ENCODE measurements at places on chromosomes 1 and 21. TPM values are rescaled to one million over a fixed set of nuclear protein-coding genes. Genes with fewer than 3 reads are reported as not detected.

GRCh38 chr1:41700581-41700980 is 216.1 kb upstream of the EDN2 start:
- DNase-seq = no peak

DNA sequence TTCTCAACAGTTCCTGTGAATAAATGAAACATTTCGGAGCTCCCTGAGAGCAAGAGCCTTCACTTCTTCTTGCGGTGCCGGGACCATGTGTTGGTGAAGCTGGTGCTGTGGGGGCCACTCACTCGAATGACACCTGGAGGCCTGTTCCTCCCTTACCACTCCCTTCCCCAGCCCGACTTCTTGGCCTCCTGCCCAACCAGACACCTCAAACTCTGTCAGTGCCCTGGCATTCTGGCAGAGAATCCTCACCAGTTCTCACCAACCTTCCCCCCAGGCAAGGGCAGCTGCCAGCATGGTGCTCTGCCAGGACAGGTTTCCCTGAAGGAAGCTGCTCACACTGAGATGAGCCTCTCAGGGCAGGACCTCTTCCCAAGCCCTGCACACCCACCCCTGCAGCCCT is 68.3 kb downstream of the MPZL1 start:
- no peak for DNase-seq

GRCh38 chr1:4773226-4773625 is 118.8 kb downstream of the AJAP1 start:
- DNase-seq = no peak

DNA sequence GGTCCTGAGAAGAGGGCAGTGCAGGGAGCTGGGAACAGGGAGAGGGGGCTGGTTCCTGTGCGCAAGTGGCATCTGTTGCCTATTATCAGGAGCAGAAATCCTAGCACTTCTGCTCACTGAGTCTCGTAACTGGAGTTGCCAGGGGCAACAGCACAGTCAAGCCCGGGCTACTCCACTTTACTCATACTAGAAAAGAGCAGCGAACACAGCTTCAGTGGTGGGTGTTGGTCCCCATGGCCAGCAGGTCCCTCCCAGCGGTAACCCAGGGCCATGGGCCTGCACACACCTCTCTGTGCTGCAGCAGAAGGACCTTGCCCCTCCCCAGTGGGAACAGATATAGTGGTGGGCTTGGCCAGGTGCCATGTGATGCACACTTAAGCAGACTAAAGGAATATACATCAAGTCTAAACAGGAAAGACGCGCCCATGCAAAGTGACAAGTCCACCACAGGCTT is 8.5 kb downstream of the PYCR2 start:
- no peak for DNase-seq

DNA sequence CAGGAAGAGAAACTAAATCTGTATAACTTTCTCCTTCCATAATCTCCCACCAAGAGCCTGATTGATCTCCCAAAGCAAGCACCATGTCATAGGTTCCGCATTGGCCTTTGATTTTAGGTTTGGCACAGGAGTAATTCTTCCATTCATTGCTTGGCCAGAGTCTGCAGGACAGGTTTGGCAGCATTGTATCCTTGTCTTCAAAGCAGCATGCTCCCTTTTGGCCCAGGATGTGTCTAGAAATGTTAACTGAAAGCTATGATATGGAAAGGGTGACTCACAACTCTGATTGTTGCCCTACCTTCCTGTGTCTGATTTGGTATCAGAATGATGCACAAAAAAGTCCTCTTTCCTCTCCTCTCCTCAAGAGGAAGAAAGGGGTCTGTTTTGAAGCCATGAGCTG is 824.3 kb upstream of the PRMT6 start:
- no peak for DNase-seq

Gene DYRK3
- 6.7 TPM for total RNA-seq

DNA sequence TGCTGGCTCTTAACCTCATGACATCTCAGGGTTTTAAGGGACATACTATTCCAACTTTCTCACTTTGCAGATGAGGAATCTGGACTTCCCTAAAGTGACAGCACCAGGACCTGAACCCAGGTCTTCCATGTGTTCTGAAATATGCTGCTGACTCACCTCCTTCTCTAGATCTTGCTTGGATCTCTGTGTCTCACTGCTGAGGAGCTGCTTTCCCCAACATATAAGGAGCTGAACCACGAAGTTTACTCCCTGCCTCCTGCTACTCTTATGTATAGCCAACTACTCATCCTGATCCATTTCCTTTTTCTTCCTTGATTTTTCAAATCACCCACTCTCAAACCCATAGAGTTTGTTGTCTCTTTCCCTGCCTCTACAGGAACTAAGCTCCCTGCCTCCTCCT is 38.2 kb downstream of the ALG14 start:
- DNase-seq = no peak

Gene GUCA2A
- not detected for total RNA-seq

- DNase-seq = no peak
Measured at GRCh38 chr1:110477445-110477957, 26.6 kb downstream of the PROK1 start.

GRCh38 chr1:185663771-185664296 is 70.4 kb upstream of the HMCN1 start:
- DNase-seq = no peak

DNA sequence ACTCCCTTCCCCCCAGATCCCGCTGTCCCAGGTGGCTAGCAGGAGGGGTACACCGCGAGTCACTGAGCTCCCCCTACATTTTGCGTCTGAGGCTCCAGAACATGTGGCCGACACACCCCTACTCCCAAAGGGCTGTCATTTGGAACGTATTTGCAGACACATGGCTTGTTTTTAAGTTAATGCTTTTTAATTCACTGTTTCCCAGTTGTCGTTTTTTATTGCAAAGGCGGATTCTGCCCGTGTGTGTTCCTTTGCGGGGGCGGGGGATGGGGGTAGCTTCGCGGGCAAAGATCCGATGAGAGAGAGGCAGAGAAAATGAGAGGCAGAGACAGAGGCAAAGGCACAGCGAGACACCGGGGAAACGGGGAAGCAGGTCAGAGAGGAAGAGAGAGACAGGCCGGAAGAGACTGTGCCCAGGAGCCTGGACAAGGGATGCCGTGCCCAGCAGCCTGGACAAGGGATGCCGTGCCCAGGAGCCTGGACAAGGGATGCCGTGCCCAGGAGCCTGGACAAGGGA is 270.2 kb downstream of the FOXD2 start:
- no peak for DNase-seq

DNA sequence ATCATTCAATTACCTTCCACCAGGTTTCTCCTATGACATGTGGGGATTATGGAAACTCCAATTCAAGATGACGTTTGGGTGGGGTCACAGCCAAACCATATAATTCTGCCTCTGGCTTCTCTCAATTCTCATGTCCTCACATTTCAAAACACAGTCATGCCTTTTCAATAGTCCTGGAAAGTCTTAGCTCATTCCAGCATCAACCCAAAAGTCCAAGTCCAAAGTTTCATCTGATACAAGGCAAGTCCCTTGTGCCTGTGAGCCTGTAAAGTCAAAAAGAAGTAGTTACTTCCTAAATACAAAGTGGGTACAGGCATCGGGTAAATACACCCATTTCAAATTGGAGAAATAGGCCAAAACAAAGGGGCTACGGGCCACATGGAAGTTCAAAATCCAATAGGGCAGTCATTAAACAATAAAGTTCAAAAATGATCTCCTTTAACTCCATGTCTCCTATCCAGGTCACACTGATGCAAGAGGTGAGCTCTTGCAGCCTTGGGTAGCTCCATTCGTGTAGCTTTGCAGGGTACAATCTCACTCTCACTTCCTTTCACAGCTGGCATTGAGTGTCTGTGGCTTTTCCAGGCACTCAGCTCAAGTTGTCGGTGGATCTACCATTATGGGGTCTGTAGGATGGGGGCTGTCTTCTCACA is 112.9 kb downstream of the FCRL5 start:
- DNase-seq = no peak

Gene EVA1B
- 41.5 TPM for total RNA-seq

GRCh38 chr1:225771661-225772322 is 5.8 kb upstream of the SRP9 start:
- DNase-seq = no peak

GRCh38 chr1:23168445-23169194 is at the start of gene LUZP1:
TSS of gene LUZP1 (minus strand) at chr1:23168856.
- DNase-seq = peak; percentile 88

DNA sequence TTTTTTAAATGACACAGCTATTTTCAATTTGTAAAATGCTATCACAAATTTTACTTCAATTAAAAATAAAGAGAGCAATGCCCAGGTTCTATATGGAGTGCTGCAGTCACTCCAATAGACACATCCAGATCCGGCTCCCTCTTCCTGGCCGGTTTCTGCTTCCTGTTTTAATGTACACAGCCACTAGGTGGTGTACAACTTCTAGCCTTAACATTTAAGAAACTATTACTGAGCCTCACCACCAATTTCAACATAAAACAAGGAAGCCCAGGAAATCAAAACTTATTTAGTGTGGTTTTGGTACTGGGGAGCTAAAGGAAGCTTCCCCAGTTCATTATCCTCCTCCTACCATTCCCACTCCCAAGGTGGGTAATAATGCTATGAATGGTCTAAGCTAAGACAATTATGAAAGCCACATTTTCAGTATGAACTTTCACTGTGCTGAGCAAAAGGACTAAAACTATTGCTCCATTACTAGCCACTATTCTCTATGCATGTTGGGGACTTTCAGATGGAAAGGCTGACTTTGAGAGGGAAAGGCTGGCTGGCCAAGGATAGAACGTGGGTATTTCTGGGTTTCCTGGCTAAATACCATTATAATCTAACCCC is 25.5 kb upstream of the MTMR11 start:
- DNase-seq = peak; percentile 29

Gene B3GALT5
- total RNA-seq = 32.4 TPM

- DNase-seq = no peak
Measured at GRCh38 chr21:44926331-44927101, 5.8 kb upstream of the ITGB2 start.

GRCh38 chr21:29250636-29251035 is 48.1 kb upstream of the BACH1 start:
- DNase-seq = no peak

Gene CEP104
- 38.2 TPM for total RNA-seq

Gene CR1
- total RNA-seq = 0.13 TPM

- DNase-seq = no peak
Measured at GRCh38 chr21:29184037-29184436, 53.6 kb downstream of the MAP3K7CL start.

Gene CENPS
- 13.7 TPM for total RNA-seq

GRCh38 chr21:40128891-40129290 is 261.7 kb downstream of the PCP4 start:
- no peak for DNase-seq

DNA sequence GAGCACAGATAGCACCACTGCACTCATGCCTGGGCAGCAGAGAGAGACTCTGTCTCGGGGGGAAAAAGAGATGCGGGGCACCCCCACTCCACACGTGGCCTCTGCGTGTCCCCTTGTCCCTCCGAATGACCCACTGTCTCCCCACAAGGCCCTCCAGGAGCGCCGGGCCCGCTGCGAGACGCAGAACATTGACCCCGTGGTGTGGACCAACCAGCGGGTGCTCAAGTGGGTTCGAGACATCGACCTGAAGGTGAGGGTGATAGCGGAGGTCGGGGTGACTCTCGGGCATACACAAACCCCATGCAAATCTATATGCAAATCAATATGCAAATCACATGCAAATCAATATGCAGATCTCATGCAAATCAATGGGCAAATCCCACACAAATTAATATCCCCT is 50.3 kb upstream of the TMEM51 start:
- DNase-seq = no peak

DNA sequence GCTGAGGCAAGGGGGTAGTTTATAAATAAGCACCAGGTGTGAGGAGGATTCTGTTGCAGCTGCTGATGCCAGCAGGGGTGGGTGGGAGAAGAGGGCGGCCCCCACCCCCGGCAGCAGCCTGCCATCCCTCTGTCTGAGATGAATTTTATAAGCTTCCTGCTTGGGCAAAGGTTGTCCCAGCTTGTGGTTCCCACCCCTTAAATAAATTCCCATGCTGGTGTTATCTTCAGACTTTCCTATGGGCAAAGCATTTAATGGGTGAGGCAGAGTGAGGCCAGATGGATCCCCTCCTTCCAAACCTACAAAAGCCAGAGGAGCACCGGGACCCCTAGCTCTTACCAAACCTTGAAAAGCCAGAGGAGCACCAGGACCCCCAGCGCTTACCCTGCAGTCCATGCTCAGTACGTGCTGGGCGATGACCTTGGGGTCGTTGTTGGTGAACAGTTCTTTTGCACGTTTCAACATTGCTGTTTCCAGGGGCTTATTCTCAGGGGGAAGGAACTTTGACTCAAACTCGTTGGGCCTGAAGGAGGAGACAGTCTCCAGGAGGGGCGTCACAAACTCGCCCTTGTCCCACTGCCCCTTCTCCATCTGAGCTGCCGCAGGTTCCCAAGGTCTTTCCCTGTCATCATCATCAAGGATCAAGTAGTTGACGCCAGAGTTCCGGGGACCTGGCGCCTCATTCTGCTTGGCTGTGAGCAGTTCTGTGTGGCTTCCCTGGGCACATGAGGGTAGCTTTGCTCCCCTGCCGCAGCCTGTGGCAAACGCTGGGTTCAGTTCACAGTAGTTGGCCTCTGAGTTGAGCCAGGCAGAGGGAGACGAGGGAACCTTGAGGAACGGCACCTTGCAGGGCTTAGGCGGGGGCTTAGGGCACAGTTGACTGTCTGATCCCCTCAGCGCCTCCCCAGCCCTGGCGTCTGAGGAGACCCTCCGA is 99.5 kb downstream of the BCAR3 start:
- no peak for DNase-seq

DNA sequence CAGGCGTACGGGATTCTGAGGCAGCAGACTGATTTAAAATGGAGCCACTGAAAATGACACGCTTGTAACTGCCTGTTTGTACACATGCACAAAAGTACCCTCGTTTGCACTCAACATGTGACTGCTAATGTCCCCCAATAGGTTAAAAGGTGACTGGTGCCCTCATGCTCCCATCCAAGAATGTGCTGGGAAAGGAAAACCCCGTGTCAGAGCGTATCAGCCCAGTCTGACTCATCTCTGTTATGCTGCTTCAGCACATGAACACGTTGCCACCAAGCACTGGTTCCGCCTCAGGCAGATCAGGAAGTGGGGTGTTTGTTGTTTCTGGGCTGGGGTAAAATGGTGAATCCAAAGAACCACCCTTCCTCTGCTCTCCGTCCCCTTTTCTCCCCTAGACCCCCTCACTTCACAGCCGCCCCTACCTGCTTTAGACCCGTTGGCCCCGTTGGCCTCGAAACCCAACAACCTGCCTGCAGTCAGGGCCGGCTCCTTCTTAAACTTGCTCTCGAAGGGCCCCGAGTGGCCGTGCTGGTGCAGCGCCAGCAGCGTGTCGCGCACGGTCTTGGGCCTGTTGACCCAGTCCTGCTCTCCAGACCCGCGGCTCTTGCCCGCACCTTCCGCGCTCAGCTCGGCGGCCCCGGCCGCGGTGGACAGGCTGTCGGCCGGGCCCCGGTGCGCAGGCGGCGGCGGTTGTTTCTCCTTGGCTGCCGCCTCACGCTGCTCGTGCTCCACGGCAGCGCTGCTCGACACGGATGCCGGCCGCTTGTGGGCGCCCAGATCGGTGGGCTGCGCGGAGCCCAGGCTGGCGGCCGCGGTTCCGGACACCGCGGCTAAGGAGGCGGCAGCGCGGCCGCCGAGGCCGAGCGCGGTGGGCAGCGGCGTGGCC is 1.7 kb downstream of the IRF2BP2 start:
- DNase-seq = peak; percentile 56

DNA sequence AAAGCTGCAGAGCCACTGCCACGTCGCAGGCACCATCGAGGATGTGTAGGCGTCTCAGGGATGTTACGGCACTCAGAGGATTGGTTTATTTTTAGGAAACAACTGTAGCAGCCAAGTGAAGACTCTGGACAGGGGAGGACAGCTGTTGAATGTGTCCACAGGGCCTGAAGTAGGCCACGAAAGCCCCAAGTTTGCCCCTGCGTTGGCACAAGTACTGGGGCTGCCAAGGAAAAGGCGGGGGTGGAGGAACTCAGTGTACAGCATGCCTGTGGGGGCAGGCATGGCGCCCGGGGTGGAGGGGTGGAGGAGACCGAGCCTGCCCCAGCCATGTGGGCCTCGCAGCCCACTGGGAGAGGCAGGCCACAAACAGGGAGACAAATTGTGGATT is 89.7 kb downstream of the ADARB1 start:
- DNase-seq = no peak

Data from WTC11 (cell line).